ENCODE measurements at places on chromosomes 12 and 14.

DNA sequence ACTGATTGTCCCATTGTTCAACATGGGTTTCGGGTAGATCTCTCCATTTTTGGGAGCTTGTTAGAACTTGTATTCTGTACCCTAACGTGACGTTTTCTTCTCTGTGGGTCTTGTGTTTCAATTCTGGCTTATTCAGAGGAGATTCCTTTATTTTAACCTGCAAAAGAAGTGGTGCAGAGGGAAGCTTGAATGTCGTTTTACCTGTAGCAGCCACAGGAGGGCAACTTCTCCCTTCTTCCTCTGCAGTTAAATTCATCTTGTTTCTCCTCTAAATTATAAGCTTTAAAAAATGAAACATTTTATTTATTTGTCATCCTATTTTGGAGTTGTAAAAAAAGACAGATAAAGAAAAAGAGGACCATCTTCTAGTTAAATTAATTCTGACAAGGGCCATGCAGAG is 13.7 kb upstream of the CLEC4D start:
- H3K27ac ChIP-seq: no peak overlapping the region
- DNase-seq: no peak
- no peak overlapping the region for H3K4me3 ChIP-seq
- no peaks in the 10 kb centered on the region for H3K36me3 ChIP-seq

DNA sequence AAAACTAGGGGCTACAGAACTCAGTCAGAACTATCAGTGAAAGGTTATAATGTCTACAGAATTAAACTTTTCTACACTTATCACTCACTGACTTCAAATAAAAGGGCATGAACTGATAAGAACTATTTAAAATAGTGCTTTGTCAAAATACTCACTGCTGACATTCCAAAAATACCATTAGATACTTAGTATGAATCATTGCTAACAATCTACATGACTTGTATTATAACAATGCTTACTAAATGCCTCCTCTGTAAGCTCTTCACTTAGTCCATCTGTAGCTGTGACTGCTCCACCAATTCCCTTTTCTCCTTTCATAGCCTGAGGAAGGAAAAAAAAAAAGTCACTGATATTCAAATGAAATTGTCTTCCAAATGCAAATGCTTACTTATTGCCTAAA is 17.0 kb downstream of the NFYB start:
- no peak for DNase-seq
- H3K4me1 ChIP-seq: no peaks in the 10 kb centered on the region
- H3K27ac ChIP-seq: no peak overlapping the region
- H3K36me3 ChIP-seq: peaks cover 18% of the 10 kb centered on the region
- no peak overlapping the region for H3K4me3 ChIP-seq

GRCh38 chr12:83122623-83122934 is 435.9 kb downstream of the TMTC2 start:
- peaks cover 12% of the 10 kb centered on the region for H3K4me1 ChIP-seq
- no peak for DNase-seq
- H3K4me3 ChIP-seq: no peak overlapping the region
- H3K27me3 ChIP-seq: no peaks in the 10 kb centered on the region

- H3K27me3 ChIP-seq: no peaks in the 10 kb centered on the region
- no peak overlapping the region for H3K4me3 ChIP-seq
- no peak overlapping the region for H3K27ac ChIP-seq
These were observed 196.1 kb upstream of the ABCD2 start for GRCh38 chr12:39815746-39816145.

DNA sequence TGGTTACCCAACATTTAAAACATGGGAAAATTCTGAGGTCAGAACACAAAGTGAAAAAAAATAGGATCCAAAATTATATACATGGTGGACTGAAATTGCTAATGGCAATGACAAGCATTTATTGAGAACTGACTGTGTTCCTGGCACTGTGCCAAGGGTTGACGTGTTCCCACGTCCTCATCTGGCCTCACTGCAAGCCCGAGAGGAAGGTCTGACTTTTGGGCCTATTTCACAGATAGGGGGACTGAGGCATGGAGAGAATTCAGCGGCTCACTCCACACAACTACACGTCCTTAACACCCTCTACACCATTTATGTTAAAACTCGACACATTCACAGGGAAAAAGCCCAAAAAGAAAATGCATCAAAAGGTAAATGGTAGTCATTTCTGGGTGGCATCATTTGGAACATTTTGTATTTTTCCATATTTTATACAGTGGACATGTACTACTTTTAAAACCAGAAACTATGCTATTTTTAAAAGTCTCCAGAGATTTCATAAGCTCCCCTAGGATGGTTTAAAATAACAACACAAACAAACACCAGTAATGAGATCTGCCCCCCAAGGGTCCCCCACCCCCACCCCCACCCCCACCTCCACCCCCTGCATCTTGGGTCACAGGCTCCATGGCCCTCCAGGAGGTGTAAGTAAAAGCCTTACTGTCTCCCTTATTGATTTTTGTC is 27.7 kb downstream of the CLMN start:
- peaks cover 20% of the 10 kb centered on the region for H3K4me1 ChIP-seq
- no peaks in the 10 kb centered on the region for H3K27me3 ChIP-seq

DNA sequence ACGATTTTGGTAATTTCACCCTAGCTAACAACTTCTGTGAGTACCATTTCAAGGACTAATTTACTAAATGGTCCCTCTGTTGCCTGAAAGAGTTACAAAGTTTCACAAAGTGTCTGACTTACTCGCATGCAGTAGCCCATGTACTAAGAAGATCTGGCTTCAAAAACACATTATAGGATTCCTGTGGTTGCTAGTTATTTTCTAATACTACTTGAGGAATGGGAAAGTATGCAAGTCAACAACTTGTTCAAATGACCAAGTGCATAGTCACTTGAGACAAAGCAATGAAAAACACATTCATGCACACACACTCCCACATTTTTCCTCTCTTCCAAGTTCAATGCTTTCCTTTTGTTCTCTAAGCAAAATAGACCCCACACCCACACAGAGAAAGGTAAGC is 219.7 kb upstream of the TMPO start:
- DNase-seq: no peak
- H3K4me1 ChIP-seq: no peaks in the 10 kb centered on the region
- H3K27ac ChIP-seq: no peak overlapping the region
- no peaks in the 10 kb centered on the region for H3K36me3 ChIP-seq
- peaks cover 54% of the 10 kb centered on the region for H3K27me3 ChIP-seq

- DNase-seq: no peak
- H3K36me3 ChIP-seq: peaks cover 5% of the 10 kb centered on the region
- no peaks in the 10 kb centered on the region for H3K27me3 ChIP-seq
These were observed 398.1 kb downstream of the ZFP36L1 start for GRCh38 chr14:68394764-68395143.

DNA sequence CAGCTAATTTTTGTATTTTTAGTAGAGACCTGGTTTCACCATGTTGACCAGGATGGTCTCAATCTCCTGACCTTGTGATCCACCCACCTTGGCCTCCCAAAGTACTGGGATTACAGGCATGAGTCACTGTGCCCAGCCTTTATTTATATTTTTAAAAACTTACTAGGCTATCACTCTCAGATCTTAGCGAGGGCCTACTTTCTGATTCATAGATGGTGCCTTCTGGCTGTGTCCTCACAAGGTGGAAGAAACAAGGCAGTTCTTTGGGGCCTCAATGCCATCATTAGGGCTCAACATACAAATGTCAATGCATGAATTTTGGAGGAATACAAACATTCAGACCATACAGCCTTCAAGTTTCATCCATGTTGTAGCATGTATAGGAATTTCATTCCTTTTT is 2.4 kb upstream of the DGLUCY start:
- H3K4me3 ChIP-seq: no peak overlapping the region
- H3K36me3 ChIP-seq: peaks cover 3% of the 10 kb centered on the region
- H3K4me1 ChIP-seq: peaks cover 45% of the 10 kb centered on the region
- DNase-seq: no peak
- no peak overlapping the region for H3K27ac ChIP-seq
